ENCODE measurements at places on chromosomes 5 and 9.

DNA sequence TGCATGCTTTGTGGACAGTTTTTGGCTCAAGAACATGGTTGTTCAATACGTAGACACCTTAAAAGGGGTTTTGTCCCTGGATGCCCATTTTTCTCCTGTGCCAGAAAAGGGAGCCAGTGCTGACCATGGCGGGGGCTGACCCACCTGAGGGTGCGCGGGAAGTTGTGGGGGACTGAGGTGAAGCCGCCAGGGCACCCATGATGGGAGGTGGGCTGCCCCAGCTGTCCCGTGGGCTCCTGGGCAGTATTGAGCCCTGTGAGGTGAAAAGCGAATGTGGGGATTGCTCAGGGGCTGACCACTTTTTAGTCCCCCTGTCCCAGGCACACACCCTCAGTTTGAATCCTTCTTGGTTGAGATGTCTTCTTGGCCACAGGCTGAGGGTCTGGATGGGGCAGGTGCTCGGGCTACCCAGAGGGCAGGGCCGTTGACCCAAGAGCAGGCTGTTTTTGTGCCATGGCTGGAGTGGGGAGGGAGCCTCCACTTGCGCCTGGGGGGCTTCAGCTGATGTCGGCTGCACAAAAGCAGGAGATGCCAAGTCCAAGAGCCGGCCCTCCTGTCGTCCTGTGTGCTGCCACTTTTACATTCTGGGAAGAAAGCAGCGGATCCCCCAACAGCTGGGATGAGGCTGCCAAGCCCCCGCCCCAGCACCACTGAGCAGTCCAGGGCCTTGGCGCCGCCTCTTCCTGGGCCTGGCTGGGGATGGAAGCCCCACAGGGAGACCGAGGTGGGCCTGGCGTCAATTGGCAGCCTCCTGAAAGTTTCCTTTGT lies 120.1 kb downstream of the WNK2 start:
- no peak for DNase-seq

GRCh38 chr5:172881691-172882370 lies 47.8 kb downstream of the ERGIC1 start:
- no peak for DNase-seq

GRCh38 chr5:113357696-113358476 lies 76.9 kb downstream of the TSSK1B start:
- DNase-seq = no peak

DNA sequence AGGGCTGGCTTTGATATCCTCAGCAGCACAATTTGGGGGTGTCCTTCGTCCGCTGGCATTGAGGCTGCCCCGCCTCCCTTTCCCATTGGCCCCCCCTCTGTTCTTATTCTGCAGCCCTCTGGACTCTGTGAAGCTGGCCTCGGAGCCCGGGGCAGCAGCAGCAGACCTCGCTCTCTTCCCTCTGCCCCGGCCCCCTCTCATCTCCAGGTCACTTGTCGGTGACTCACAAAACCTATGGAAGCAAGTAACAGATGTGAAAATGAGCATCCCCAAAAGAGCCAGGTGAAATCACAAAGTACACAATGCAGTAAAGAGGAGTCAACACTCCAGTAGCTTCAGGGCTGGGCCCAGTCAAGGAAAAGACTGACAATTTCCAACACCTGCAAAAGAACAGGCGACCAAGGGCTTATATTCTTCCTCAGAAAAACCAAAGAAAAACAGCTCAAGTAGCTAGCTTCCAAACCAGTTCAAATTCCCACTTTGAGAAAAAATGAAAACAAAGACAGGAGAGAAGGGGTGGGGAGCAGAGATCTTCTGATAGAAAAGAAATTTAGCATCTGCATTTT lies 97.5 kb downstream of the ZNF608 start:
- DNase-seq = no peak

DNA sequence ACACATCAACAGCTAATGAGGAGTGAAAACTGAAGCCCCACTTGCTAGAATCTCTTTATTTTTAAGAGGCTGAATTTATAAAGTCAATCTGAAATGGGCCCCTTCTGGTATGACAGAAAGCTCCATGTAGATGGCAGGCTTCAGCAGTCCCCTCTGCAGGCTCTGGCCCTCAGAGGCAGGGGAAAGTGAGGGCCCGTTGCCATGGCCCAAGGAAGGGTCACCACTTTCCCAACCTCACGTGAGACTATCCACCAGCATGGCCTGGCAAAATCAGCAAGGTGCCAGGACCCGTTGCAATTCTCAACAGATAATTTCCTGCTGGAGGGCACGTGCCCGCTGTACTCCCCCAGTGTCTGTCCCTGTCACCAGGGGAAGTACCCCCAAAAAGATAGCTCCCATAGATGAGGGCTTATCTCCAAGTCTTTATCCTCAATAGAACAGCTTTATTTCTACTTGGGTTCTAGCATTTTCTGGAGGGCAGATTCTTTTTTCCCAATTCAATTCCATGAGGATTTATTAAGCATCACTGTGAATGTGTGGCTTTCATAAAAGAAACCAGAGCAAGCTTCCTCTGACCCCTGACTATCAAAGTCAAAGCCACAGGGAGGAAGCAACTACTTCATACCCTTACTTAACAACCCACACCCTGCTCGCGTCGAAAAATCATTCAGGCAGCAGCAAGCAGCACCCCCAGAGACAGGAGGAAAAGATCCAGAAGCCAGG lies 85.4 kb upstream of the FSTL4 start:
- DNase-seq = no peak

DNA sequence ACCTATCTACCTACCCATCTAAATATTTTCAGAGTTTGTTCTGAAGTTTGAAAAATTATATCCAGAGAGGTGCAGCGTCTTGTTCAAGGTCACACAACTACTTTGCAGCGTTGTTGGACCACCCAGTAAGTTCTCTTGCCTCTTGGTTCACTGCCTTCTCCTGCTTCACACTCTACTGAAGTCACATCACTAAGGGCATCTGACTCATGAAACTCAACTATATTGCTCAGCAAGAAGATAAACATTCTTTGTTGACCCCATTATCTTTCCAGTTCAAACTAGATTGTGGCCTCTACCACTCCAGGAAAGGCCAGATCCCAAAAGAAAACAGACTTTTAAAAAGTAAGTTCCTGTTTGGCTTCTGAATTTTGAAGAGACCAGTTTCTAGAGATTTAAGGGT lies 326.9 kb downstream of the SLIT3 start:
- no peak for DNase-seq

- no peak for DNase-seq
Measured at GRCh38 chr5:163533223-163533622, 27.8 kb downstream of the MAT2B start.

- DNase-seq = peak; percentile 2
Measured at GRCh38 chr5:56951126-56951945, 587 bp downstream of the MIER3 start.

- DNase-seq = no peak
Measured at GRCh38 chr5:979100-979817, 29.3 kb upstream of the NKD2 start.

DNA sequence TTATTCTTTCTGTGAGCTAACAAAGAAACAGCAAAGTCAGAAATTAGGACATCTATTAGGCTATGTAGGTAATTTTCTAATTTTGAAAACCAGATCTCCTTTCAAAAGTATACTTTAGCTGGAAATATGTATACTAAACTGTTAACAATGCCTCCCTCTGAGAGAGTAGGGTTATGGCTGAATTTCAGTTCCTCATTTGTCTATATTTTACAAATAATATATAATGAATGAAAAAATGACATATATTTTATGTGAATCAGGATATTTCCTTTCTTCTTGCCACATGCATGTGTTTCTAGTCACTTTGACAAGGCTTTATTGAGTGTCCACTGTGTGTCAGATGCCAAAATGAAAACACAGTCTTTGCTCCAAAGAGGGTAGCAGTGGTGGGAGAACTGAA lies 15.4 kb downstream of the HACD4 start:
- DNase-seq = no peak

DNA sequence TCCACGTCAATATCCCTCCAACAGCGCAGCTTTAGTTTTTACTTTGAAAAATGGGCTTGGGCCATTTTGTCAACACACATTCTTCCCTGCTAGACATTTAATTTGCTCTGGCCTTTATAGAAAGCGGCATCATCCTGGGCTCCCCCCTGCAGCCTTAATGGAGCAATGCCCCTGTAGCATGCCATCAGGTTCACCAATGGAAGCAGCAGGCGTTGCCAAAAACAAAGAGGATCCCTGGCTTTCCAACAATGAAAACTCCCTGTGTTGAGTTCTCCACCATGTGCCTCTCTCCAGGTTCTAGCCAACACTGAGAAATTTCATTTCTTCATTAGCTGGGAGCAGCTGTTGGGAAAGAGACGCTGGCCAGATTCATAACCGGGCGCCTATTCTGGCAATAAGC lies 139.5 kb downstream of the ZNF622 start:
- no peak for DNase-seq

GRCh38 chr5:115262011-115262320 lies 711 bp downstream of the PGGT1B start:
- no peak for DNase-seq

GRCh38 chr9:89037891-89038290 lies 46.6 kb downstream of the S1PR3 start:
- no peak for DNase-seq

DNA sequence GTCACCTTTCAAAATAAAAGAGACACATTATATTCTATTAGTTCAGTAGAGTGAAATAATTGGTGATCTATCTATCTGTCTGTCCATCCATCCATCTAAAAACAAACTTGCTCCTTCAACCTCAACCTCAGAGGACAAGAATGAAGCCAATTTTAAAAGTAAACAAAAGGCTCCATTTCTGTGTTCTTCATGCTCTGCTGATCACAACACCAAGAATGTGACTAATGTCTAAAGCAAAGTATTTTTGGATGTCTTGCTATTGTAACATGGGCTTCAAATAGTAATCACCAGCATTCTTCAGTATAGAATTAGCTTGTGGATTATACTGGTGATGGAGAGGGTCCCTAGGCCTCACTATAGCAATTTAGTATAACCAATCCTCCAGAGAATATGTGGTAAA lies 1304.4 kb downstream of the MAT2B start:
- DNase-seq = no peak

All from stimulated activated CD4-positive, alpha-beta T cell treated with anti-CD3 and anti-CD28 coated beads, TNF-alpha, amount 100 ng/mL, for 24 hours (primary cell).